ENCODE measurements at places on chromosomes 3 and 15.

- no peak for DNase-seq
Observed at GRCh38 chr3:108959017-108959416, 5.3 kb upstream of the GUCA1C start.

- no peak for DNase-seq
Observed at GRCh38 chr3:44833394-44833793, 28.3 kb upstream of the TMEM42 start.

GRCh38 chr15:29034151-29034550 is 148.4 kb downstream of the APBA2 start:
- no peak for DNase-seq

DNA sequence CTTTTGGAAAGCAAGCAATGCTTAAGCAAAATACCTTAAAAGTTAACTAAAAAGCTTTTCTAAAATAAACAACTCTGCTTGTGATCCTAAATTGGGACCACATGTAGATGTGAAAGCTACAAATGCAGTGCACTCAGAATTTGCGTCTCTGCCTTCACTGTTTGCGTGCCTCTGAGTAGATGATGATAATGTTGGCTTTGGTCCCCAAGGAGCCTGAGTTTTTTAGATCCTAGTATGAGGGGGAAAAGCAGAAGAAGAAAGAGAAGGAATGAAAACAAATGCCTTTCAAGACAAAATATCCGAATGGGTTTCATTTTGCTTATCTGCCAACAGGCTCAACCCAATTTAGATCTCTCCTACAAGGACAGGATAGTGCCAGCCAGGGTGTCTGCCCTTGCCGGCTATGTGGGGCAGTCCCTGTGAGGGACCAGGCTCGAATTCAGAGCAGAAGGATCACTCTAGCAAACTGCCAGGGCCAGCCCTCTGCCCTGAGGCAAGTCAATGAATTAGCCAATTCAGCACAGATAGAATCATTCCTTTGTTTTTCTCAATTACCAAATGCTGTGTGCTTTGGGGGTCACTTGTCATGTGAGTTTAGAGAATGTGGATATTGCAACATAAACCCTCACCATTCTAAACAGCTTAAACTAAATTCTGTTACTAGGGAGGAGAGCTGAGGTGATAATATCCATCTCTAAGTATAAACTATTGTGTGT is 28.5 kb downstream of the SCG5 start:
- no peak for DNase-seq

- no peak for DNase-seq
Observed at GRCh38 chr15:40956541-40956982, 3.3 kb downstream of the CHAC1 start.

- DNase-seq = no peak
Observed at GRCh38 chr3:42830437-42831320, 21.4 kb downstream of the ACKR2 start.

- no peak for DNase-seq
Observed at GRCh38 chr3:79848876-79849275, 81.1 kb upstream of the ROBO1 start.

DNA sequence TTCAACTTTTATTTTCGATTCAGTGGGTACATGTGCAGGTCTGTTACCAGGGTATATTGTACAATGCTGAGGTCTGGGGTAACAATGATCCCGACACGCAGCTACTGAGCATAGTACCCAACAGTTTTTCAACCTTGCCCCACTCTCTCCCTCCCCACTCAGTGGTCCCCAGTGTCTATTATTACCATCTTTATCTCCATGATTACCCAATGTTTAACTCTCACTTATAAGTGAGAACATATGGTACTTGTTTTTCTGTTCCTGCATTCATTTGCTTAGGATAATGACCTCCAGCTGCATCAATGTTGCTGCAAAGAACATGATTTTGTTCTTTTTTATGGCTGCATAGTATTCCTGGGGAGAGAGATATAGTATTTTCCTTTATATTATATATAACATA is 75.7 kb upstream of the EPHB3 start:
- DNase-seq = no peak

- DNase-seq = no peak
Observed at GRCh38 chr3:149016669-149017541, 25.6 kb downstream of the GYG1 start.

DNA sequence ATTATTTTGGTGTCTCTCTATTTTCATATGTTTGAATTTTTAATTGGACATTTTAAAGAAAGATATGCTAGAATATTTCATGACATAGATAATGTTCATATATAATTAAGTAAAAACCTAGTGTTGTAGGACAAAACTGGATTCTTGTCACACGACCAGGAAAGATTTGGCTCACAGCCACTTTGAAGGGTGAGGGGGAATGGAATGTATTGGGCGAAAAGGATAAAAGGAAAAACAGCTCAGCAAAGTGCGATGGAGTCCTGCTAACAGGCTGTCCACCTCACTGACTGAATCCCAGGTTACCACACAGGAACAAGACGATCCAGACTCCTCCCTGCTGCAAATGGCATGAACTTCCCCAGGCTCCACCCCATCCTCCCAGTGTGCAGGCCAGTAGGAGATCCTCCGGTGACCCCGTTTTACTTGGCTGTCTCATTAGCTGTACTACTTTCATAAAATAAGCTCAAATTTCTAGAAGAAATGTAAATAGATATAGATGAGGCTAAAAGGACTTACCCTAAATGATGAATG is 186.2 kb downstream of the CD47 start:
- DNase-seq = no peak

Data from stimulated activated CD4-positive, alpha-beta T cell treated with anti-CD3 and anti-CD28 coated beads, Interleukin-15, amount 100 ng/mL, for 48 hours (primary cell).